ENCODE measurements at places on chromosomes 1 and 21.

GRCh38 chr1:26477446-26478152 is 5.4 kb downstream of the HMGN2 start:
- no peak for ATAC-seq

DNA sequence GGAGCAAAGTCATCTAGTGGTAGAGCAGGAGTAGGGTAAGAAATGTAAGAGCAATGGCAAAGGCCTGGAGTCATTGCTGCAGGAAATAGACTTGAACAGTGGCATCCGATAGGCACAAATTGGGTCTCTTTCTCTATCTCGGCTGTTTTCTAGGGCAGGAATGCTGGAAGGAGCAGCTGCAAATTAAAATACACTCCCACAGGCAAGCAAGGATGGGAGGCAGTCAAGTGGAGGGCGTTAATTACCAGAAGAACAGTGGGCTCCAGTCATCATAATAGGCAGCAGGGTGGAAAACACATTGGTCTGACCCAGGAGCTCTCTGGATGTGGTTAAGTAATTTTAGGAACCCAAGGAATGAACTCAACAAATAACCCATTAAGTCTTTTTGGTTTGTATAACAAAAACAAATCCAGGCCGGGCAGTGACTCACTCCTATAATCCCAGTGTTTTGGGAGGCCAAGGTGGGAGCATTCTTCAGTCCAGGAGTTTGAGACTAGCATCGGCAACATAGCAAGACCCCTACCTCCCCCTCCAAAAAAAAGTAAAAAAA is 7.8 kb upstream of the TDRD5 start:
- ATAC-seq = no peak

GRCh38 chr1:1419813-1420653 is 1.0 kb downstream of the ANKRD65 start:
- ATAC-seq = peak; percentile 84

GRCh38 chr1:224684979-224685425 is 68.9 kb downstream of the CNIH3 start:
- ATAC-seq = no peak

DNA sequence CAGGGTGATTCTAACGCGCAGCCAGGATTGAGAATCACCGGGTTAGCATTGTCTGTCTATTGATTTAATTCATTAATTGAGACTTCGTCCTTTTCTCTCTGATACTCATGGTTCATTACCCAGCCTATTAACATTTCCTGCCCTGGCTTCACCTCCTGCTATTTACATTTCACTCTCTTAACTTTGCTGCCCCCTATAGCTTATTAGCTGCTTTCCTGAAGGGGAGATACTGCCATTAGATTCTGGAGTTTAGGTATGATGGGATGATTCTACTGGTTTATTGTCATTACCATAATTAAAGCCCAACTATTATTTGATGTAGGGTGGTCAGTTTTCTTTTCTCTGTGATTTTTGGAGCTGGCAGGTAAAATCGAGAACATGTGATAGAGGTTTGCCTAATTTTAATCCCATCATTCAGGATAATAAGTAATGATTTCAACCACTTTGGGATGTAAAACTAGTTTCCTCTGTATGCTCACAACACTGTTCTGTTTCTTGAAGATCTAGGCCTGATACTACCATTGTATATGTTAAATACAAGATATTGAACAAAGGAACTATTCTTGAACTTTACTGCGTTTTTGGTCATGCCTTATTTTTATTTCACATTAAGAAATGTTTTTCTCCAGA is 6.4 kb downstream of the PPP2R5A start:
- no peak for ATAC-seq

GRCh38 chr1:33442141-33442540 is 11.2 kb upstream of the PHC2 start:
- no peak for ATAC-seq

- peak; percentile 93 for ATAC-seq
Observed at GRCh38 chr1:44842862-44843655, at the start of gene PTCH2. Gene PTCH2 (minus strand): TSS chr1:44843253. CDS start chr1:44842932, 321 bp downstream.

DNA sequence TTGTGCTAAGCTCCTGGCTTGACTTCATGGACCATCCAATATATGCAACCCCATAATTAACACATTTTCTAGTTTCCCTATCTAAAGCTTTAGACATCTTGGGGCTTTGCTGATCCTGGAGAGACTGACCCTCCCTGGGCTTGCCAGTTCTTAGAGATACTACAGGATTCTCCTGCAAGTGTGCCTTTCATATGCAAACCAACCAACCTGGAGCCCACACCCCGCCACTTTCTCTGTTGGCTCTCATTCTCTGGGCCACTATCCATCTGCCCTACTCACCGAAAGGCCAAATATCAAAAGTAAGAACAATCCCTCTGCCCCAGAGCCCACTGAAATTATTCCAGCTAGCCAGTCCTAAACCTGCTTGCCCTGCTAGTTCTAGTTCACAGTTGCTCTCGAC is 2.2 kb upstream of the GBP6 start:
- no peak for ATAC-seq

DNA sequence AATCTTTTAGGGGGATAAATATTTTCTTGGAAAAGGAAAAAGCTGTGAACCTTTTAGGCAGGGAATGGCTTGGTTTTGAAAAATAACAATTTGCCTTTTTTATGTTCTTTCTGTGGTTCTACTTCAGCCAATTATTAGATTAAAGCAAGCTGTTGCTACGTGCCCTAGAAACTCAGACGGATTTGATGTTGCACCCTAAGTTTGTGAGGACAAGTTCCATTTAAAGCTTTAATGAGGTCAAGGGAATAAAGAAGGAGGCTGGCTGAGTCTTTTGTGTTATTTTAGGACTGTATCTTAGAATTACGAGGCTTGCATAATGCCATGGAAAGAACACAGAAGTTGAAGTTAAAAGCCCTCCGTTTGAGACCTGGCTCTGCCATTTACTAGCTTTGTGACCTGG is 216.9 kb downstream of the NUF2 start:
- ATAC-seq = no peak

GRCh38 chr21:45235488-45235887 is 52.2 kb downstream of the POFUT2 start:
- ATAC-seq = no peak

DNA sequence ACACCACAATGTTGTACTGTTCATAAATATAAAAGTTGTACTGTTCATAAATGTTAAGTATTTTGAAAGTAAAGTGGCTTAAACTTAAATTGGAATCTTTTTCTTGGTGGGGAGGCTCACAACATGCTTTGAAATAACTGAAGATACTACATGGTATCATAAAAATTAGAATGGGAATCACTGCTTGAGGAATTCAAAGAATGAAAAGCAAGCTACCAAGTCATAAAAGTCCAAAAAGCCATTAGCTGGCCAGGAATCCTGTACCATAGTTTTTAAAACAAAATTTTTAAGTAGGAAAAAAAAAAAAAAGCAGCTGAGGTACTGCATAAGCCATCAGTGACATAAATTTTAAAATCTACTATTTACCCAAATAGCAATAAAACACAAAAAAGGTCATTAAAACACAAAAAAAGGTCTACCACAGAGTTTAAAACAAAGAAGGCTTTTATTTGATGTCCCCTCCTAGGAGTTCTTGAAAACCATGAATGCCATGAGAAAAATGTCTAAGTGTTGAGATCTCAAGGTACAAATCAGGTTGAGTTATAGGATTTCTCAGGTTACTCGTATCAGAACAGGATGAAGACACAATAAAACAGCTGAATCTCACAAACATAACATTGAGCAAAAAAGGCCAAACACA is 8.6 kb downstream of the ZZZ3 start:
- no peak for ATAC-seq

DNA sequence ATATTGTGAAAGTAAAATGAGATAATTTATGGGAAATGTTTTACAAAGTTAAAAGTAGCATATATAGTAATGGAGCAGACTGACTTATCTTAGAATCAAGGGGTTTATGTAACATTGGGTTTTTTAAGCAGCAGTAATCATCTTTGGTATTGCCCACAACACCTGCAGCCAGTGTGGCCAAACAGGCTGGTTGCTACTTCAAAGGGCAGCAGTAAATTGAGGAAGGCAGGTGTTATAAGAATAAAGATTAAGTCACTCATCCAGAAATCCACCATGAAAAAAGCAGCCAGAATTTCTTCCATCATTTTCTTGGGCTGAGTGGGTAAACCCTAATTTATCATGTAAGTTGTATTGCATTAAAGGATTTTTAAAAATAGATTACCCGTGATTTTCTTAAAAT is 16.7 kb downstream of the DYNLT5 start:
- no peak for ATAC-seq

DNA sequence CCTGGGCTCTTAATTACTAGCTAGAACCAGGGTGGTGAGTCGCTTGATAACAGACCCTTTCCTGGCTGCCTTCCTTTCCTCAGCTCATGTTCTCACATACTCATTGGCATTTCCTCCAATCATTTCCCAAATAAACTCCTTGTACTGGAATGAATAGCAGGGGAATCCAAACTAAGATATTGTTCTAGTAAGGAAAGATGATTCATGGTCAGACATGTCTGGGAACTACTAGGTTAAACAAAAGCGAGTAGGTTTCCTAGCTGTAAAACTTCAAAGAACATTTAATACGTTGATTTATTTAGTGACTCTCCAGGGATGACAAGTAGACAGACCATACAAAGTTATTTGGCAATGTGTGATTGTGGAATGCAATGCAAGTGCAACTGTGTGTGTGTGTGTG is 121.2 kb upstream of the KCNJ6 start:
- ATAC-seq = no peak

DNA sequence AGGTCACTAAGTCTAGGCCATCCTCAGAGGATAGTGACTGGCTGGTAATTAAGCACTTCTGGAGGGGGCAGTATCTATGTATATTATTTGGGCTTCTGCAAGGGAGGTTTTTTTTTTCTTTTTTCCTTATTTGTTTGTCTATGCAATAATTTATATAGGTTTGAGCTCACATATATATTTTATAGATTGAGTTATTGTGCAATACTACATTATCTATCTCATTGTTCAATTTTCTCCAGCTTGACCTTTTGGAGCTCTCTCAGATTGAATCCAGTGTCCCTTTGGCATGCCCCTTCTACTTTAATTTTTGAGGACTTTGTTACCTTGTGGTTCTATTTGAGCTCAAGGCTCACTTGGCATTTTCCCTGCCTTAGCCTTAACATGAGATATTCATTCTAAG is 852.1 kb downstream of the KCNT2 start:
- ATAC-seq = no peak

GRCh38 chr1:212566522-212567479 is 41.8 kb upstream of the ATF3 start:
- peak; percentile 89 for ATAC-seq

GRCh38 chr1:82567348-82567747 is 766.6 kb downstream of the ADGRL2 start:
- ATAC-seq = no peak

DNA sequence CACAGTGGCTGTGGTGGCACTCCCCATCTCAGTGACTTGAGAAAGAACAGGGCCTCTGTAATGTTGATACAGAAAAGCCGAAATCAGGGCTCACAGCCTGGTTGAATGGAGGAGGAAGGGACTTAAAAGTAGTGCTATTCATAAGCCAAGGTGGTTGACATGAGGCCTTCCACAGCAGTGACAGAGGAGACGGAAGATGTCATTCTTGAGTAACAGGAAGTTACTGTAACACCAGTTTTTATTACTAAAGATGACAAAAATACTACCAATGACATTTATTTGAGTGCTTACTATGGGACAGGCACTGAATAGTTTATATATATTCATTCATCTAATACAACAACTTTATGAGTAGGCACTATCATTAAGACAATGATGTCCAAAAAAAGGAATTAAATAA is 52.8 kb upstream of the GNG12 start:
- no peak for ATAC-seq

- no peak for ATAC-seq
Observed at GRCh38 chr1:41053316-41053715, 31.8 kb upstream of the SLFNL1 start.

- ATAC-seq = no peak
Observed at GRCh38 chr1:150127868-150128267, 21.8 kb upstream of the PLEKHO1 start.

- no peak for ATAC-seq
Observed at GRCh38 chr21:45934085-45934484, 47.5 kb upstream of the COL6A1 start.

GRCh38 chr1:87956750-87957149 is 628.1 kb downstream of the LMO4 start:
- ATAC-seq = no peak

DNA sequence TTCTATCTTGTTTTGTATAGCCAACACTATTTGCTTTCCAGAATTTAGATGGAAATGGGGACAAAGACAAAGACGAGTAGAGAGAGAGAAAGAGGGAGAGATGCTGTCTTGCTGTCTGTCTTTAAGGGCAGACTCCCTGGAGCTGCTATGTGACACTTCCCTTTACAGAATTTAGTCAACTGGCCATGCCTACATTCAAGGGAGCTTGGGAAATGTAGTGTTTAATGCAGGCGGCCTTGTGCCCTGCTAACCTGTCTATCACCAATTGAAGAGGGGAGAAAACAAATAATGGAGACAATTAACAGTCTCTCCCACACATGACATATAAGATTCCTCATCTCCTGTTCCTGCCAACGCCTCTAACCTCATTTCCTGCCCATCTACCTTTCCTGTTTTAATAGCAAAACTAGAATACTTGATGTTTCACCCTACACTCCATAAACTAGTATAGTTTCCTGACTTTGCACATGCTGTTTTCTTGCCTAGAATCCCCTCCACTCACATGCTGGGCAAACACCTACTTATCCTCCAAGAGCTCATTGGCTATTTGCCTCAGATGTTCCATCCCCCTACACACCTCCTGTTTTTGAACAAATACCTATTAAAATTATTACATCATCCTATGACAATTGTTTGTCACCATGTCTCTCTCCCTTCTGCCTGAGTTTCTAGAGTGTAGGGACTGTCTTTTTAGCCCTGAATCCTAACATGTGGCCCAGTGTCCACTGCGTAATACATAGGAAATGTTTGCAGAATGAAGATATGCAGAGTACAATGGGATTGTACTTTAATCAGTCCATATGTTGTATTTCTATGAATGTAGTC is 117.2 kb downstream of the SLC25A24 start:
- ATAC-seq = no peak

- ATAC-seq = peak; percentile 69
Observed at GRCh38 chr1:173205146-173206051, 1.7 kb downstream of the TNFSF4 start.

DNA sequence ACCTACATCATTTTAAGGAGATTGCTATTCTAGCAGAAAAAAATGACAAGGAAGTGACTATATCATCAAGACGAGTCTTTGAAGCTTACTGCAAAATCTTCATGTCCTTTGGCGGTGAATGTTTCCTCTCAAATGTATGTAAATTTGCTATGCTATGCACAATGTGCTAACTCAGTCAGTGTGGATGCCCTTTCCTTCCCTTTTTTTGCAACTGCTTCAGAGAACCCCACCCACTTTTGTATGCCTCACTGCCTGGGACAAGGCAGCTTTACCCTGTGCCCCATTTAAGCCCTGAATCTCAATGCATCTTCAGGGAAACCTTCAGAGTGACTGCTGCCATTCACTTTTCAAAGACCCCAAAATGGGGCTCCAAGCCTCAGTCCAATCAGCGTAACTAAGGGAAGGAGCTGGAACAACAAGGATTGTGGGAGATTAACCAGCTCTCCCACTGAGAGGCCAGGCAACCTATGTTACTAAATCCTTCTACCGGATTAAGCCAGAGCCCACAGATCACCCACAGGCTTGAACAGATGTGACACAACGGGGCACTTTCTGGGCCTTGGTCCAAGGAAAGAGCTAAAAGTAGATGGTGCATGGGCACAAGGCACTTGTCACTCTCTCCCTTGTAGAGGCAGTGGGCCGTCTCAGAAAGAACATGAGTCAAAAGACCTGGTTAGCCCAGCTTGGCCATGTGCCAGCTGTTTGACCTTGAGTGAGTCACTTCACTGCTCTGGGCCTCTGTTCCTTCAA is 154.4 kb downstream of the PLPP3 start:
- peak; percentile 84 for ATAC-seq
